ENCODE measurements at places on chromosomes 6 and 20.

- no peak for DNase-seq
Observed at GRCh38 chr20:21339499-21339898, 36.4 kb downstream of the XRN2 start.

DNA sequence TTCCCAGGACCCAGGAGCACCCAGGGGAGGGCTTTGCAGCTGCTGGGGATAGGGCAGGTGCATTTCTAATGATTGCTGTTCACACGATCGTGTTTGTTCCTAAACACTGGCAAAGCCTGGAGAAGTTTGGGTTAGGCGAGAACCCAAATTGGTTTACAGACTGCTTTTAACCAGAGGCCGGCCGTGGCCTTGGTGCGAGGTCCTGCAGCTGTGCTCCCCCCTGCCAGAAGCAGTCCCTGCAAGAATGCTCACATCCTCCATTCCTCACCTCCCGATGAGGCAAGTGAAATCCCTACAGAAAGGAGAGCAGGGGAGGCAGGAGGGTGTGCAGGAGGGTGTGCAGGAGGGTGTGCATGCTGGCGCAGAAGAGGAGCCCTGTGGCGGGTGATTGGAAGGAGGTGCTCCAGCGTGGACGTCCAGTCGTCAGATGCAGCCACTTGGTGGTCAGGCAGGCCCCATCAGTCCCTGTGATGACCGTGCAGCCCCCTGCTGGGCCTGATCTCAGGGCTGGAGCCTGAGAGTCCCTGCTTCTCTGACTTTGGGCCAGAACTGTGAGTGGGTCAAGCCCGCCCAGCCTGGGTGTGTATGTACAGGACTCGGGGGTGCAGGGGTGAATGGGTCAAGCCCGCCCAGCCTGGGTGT is 55.7 kb upstream of the FRMD1 start:
- DNase-seq = no peak

- no peak for DNase-seq
Observed at GRCh38 chr6:44057931-44058616, 69.2 kb downstream of the MRPL14 start.

DNA sequence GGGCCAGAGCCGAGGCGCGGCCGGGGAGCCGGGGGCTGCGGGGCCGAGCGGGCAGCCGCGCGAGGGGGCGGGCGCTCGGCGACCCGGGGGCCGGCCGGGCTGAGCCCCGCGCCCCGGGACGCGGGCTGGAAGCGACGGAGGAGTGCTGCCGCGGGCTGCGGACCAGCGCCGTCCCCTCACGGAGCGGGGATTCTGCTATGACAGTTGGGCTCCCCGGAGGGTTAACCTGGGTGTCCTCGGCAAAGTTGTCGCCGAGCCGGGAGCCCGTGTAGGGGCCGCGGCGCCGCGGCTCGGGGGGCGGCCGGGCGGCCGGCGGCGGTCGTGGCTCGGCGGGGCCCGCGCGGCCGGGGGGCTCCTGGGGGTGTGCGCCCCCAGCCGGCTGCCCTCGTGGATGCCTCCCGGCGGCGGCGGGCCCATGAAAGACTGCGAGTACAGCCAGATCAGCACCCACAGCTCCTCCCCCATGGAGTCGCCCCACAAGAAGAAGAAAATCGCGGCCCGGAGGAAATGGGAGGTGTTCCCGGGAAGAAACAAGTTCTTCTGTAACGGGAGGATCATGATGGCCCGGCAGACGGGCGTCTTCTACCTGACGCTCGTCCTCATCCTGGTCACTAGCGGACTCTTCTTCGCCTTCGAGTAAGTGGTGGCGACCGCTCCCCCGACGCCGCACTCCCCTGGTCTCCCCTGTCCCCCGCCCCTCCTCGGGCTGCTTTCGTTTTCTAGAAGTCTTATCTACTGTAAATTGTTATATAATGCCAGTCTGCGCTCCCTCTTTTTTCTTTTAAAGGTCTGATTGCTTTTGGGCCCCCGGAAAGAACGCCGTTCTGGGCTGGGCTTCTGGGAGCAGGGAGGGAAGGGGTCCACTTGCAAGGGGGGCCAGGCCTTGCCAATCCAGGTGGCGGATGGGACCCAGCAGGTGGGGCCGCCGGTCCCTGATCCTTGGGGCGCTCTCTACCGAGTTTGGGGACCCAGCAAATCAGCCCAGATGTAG is 936 bp downstream of the ZDHHC14 start:
- DNase-seq = no peak

- no peak for DNase-seq
Observed at GRCh38 chr6:30465595-30466306, 23.6 kb upstream of the HLA-E start.

DNA sequence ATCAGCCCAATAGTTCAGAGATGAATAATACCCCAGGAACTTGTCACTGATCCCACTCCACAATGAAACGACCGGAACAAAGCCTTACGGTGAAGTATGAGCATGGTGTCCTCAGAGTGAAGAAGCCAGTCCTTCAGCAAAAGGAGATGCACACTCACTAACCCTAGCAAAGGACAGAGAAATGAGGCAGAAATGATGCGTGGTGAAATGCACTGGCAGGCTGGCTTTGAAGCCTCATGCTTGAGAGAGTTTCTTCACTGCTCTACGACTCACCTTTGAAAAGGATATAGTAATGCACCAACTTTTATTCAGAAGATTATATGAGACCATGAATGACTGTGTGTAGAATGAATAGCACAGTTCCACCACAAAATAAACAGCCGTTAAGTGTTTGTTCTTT is 74.8 kb downstream of the PHACTR1 start:
- no peak for DNase-seq

DNA sequence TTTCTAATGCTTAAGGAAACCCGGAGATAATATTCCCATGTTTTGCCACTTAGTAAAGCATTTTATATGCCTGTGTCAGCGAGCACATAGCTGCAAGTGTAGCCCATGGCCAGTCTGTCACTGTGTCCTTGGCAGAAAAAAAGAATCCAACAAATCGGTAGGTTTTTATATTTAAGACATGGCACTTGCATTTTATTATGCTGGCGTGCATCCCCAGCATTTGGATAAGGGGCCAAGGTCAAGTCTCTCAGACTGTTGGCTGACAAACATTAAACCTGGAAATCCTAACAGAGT is 1.2 kb upstream of the ZNF184 start:
- no peak for DNase-seq

- DNase-seq = no peak
Observed at GRCh38 chr6:148548065-148548748, 198.6 kb upstream of the UST start.

GRCh38 chr6:125792680-125793079 is 1.9 kb downstream of the NCOA7 start:
- no peak for DNase-seq

DNA sequence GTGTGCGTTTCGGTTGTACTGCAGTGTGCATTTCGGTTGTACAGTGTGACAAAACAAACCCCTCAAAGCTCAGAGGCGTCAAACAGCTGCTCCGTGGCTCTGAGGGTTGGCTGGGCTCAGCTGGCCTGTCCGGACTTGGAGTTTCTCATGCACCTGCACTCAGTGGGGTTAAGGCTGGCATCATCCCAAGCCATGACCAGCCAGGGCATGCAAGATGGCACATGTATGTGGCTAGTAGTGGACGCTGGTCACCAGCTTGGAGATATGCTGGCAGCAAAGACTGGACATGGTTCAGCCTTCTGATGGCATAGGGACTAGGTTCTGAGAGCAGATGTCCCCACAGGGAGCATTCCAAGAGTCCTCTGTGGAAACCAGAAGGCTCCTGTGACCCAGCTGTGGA is 187.2 kb downstream of the CDH4 start:
- DNase-seq = no peak

GRCh38 chr6:85436411-85436810 is 13.5 kb upstream of the NT5E start:
- no peak for DNase-seq

GRCh38 chr20:61882716-61883615 is 182.7 kb downstream of the TAF4 start:
- no peak for DNase-seq

- no peak for DNase-seq
Observed at GRCh38 chr6:46933751-46934150, 12.0 kb upstream of the ADGRF5 start.

Data from LNCaP clone FGC (cell line).